Foreskin keratinocyte (primary cell): ENCODE measurements at places on chromosomes 16 and 17. TPM values are rescaled to one million over a fixed set of nuclear protein-coding genes. Genes with fewer than 3 reads are reported as not detected.

DNA sequence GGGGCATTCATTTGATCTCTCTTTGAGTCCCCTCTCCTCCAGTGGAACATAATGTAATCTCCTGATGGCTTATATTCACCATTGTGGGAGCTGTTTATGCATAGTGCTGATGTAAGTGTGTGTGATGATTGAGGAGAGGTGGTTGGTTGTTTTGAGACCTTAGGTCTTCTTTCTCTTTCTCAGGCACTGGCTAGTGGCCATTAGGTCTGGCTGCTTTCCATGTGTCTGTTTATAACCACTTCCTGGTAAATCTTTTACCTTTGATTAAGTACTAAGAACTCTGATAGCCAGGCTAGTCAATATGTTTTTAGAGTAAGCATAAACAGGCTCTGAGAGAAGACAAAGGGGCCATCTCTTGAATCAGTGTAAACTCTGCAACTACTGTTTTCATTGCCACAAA is 27.9 kb downstream of the VAT1L start:
- no peak for DNase-seq

The SMTNL2 gene
- total RNA-seq: not detected in 2 replicates

The TMEM98 gene
- total RNA-seq: 46.6 and 53.7 TPM in 2 replicates

DNA sequence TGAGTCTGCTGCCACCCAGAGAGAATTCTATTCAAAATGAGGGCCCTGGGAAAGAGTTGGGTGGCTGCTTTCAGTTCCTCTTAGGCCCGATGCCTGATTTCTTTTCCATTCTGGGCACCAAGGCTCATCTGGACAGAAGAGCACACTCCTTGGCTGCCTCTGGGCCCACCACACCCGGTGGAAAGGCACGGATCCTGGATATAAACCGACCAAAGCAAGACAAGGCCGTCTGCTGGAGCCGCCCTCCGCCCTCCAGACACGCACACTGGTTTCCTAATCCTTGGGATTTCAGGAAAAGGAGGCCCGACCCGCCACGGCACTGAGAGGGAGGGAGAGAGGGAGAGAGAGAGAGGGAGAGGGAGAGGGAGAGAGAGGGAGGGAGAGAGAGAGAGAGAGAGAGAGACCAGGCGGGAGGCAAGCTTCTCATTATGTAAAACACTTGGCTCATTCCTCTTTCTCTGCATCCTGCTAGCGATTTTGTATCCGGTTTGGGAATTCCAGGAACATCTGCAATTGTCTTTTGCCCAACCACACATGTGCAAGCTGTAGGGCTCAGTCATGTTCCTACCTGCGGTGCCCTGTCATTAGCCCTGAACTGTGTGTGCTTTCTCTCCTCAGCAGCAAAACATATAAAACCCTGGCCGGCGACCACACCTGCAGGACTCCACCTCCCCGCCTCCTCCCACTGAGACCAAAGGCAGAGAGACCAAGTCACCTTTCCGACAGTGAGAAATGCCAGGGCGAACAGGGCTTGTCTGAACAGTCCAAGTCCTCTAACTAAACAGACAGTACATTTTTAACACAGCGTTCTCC is 347.2 kb downstream of the SOX9 start:
- peak; percentile 99 for DNase-seq

DNA sequence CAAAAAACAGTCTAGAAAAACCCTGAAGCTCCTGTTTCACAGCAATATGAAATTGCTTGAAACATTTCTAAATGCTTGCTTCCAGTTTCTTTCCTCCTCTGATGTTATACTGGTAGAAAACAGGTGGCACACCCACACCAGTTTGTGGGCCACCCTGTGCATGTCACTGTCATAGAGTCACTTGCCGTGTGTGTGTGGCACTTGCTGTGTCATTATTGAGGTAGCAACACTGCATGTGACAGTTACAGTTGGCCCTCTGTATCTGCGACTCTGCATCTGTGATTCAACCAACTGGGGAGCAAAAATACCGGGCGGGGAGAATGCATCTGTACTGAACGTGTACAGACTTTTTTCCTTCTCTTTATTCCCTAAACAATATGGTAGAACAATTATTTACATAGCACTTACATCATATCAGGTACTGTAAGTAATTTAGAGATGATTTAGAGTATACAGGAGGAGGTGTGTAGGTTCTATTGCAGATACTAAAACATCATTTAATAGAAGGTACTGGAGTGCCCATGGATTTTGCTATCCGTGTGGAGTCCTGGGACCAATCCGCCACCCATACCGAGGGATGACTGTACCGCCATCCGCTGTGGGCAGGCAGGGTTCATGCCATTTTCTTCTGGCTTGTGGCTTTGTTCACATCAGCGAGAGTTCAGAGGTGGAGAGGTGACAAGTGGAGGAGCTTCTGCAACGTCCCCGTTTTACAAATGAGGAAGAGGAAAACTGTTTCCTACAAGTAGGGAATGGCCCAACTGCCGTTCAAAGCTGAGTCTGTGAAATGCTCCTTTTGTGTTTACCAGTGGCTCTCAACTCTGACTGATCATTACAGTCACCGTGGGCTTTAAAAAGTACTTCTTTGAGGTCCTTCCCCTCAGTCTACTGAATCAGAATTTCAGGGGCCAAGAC is 373.7 kb downstream of the SNX29 start:
- DNase-seq: no peak

DNA sequence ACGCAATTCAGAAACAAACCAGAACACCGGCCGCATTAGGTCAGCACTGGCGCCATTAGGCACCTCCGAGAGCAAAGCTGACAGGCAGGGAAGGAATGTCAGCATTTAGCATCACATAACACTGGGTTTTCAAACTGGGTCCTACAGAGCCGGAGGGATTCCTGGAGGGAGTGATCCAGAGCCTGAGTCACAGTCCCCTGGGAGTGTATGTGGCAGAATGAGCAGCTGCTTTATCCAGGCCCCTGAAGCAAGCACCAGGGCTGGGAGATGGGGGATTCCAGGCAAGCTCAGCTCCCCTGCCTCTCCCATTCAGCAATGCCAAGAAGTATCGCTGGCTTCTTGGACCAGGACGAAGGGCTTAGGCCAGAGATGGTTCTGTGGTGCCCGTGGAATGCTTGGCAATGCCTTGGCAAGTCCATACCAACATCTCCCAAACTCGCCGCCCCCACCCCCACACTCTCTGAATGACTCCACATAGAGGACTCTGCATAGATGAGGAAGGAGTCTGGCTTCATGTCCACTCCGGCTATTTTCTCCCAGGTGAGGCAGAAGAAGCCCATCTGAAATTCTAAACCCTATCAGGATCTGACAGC is 20.4 kb downstream of the GAS7 start:
- no peak for DNase-seq

The KRT17 gene
- 3,495 and 3,975 TPM in 2 replicates for total RNA-seq

GRCh38 chr17:12983991-12984884 is 33.6 kb downstream of the ELAC2 start:
- no peak for DNase-seq

DNA sequence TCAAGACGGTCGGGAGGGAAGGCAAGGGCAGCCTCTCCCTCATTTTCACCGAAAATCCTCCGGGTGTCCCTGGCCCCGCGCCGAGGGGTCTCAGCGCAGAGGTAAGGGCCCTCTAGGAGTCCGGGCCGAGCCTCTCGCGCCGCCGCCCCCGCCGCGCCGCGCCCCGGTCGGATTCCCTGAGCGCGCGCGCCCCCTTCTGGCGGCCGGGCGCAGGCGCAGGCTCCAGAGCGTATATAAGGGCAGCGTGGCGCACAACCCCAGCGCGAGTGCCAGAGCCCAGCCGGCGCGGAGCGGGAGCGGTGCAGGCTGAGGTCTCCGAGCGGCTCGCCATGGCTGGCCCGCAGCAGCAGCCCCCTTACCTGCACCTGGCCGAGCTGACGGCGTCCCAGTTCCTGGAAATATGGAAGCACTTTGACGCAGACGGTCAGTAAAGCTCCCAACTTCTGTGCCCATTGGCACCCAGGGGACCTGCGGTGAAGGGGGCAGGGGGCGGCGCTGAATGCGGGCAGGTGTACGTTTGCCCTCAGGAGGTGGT is at the start of gene CALB2:
CALB2 (plus strand) TSS at position 260 of the 535 bp plus-strand sequence; CDS start at position 330, 70 bp downstream.
- no peak for DNase-seq

GRCh38 chr16:77500286-77500598 is 65.4 kb upstream of the ADAMTS18 start:
- DNase-seq: no peak

- no peak for DNase-seq
Observed at GRCh38 chr17:50719924-50720794, 756 bp downstream of the LUC7L3 start.

GRCh38 chr17:38690386-38690785 is 14.7 kb upstream of the MLLT6 start:
- no peak for DNase-seq

The SDK2 gene
- 3.0 and 3.4 TPM in 2 replicates for total RNA-seq

DNA sequence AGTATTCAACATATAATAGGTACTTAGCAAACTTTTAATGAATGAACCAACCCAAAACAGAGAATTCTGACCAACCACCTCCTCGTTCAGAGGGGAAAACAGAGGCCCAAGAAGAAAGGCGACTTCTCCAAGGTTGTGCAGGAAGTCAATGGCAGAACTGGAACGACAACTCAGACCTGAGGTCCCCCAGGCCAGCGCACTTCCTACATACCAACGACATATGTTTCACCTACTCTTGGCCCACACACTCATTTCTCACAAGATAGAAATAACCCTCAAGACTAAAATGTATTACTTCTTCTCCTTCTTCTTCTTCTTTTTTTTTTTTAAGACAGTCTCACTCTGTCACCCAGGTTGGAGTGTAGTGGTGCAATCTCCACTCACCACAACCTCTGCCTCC is 14.4 kb downstream of the CHCT1 start:
- no peak for DNase-seq

The SRSF2 gene
- total RNA-seq: 280 and 282 TPM in 2 replicates

GRCh38 chr16:73753931-73754330 is 542.7 kb upstream of the PSMD7 start:
- DNase-seq: no peak
